ENCODE measurements at places on chromosomes 16 and 17.

- peak; percentile 84 for DNase-seq
Observed at GRCh38 chr17:56908001-56908542, 5.8 kb downstream of the TRIM25 start.

DNA sequence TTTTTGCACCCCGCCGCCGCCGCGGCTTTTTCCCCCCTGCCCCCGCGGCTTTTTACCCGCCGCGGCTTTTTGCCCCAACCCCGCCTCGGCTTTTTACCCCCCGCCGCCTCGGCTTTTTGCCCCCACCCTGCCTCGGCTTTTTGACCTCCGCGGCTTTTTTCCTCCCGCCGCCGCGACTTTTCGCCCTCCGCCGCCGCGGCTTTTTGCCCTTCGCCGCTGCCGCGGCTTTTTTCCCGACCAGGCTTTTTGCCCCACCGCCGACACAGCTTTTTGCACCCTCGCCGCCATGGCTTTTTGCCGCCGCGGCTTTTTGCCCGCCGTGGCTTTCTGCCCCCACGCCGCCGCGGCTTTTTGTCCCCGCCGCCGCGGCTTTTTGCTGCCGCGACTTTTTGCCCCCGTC lies 137.0 kb upstream of the TP53TG3D start:
- DNase-seq: peak; percentile 47

GRCh38 chr16:55154956-55155355 lies 169.0 kb upstream of the IRX6 start:
- no peak for DNase-seq

GRCh38 chr17:48551214-48551555 lies 6.3 kb upstream of the HOXB2 start:
- DNase-seq: no peak

GRCh38 chr16:57607676-57608461 lies 20.6 kb upstream of the ADGRG1 start:
- no peak for DNase-seq

- DNase-seq: no peak
Observed at GRCh38 chr16:4433914-4434787, 8.5 kb downstream of the DNAJA3 start.

GRCh38 chr17:8146381-8147140 lies 5.6 kb downstream of the PER1 start:
- no peak for DNase-seq

- no peak for DNase-seq
Observed at GRCh38 chr17:79977708-79978547, 57.7 kb downstream of the TBC1D16 start.

DNA sequence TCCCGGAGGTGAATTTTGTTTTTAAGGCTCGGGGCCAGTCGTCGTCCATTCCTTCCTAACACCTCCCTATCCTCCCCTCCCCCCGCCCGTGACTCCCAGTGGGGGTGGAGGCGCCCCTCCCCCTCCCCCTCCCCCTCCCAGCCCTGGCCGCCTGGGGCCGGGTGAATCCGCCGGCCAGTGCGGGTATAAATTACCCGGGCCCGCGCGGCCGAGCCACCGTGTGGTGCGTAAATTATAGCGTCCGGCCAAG lies 2.0 kb upstream of the GSE1 start:
- no peak for DNase-seq

DNA sequence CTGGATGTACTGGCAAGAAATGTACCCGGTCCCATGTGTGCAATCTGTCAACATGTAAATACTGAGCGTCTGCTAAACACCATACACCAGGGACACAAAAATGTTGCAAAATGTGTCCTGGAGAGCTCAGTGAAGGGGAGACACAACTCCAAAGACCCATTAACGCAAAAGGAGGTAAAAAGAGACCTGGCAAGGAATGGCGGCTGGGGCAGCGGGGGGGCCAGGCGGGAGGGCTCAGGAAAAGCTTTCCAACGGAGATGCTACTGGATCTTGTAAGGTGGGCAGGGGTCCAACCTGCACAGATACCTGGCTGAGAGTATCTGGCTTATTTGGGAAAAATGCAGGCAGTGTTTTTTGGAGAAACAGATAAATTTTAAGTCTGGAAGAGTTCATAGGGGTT lies 40.7 kb downstream of the ADCY9 start:
- DNase-seq: no peak

GRCh38 chr17:41510251-41511065 lies 5.0 kb upstream of the KRT13 start:
- no peak for DNase-seq

GRCh38 chr17:82365606-82366295 lies 5.8 kb upstream of the UTS2R start:
- DNase-seq: no peak

GRCh38 chr17:50834429-50835300 lies 721 bp upstream of the WFIKKN2 start:
- DNase-seq: no peak

DNA sequence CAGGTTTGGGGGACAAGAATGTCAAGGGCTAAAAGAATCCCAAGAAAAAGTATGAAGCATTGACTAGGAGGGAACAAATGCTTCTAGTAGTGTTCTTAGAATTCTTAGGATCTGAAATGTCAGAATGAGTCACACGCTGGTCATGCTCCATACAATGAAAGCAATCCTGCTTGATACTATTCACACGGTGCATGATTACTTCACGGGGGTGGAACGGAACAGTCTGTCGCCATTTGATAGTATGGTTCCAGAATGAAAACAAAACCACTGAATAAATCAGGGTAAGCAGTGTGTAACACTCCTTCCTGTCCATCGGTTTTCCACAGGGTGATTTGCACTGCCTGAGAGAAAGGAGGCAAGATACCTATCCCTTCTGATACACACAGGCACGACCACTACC lies 22.9 kb upstream of the YWHAE start:
- DNase-seq: no peak

DNA sequence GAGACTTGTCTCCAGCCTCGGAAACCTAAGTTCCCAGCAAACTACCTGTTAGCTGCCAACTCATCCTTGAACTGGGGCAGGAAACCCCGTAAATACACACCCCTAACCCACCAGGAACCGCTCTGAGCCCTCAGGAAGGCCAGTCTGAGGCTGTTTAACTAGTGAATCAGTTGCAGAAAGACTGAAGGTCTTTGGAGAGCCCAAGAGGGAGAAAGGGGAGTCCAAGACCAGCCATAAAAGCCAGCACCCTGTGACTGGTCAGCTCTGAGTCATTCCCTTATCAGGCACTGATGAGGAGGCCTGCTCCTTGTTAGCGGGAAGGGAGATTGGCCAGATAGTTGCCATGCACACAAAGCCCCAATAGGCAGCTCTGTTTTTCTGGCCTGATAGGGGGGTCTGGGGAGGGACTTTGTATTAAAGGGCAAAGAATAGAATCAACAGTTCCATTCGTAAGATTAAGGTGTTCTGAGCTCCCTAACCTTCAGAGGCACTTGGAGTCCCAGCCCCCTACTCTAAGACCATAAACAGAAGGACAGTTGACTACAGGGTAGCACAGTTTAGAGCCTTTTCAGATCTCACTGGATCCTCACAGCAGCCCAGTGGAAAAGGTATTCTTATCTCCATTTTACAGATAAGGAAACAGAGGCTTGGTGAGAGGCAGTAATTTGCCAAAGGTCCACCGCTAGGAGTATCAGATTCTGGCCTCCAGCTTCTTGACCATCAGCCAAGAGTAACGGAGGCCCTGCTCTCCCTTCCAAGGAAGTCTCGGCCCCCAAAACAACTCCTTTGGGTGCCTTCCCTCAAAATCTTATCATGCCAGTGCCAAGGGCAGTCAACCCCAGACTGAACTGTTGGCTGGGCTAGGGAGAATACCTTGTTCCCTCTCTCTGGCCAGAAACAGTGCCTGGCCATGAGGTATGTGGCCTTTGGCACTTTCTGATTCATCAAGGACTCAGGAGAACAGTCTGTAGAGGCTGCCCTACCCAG lies 2.2 kb upstream of the KRT19 start:
- DNase-seq: no peak

DNA sequence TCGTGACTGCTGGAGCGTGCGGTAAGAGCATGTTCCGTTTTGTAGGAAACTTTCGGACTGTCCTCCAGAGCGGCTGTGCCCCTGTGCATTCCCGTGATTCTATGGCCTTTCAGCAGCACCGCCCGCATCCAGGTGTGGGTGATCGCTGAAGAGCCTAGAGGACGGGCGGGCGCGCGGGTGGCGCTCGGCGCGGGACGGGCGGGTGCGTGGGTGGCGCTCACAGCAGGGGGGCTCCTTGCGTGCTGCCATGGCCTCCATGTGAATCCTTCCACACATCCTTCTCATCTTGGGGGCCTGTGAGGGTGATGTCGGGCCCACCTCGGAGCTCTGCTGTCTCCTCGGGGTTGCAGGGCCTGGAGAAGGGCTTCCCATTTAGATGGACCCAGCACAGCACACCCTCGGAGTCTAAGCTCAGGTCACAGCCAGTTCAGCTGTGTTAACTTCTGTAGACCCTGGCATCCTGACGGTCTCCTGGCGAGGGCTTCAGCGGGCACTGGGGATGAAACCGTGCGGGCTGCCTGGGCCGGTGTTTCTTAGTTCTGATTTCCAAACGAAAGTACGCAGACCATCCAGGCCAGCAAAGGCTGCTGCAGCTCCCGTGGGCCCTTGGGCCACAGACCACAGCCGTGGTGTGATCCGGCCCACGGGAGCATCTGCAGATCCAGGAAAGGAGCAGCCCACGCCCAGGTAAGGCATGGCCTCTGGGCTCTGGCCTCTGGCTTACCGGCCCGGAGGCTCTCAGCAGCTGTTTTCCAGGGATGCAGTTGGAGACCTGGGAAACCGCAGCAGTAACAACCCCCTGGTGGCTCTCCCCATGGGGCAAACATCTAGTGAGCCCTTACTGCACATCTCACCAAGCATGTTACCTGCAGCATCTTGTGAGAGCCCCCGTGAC lies 339.4 kb downstream of the FOXL1 start:
- DNase-seq: no peak

- DNase-seq: no peak
Observed at GRCh38 chr17:10025224-10025623, 120.2 kb upstream of the RCVRN start.

DNA sequence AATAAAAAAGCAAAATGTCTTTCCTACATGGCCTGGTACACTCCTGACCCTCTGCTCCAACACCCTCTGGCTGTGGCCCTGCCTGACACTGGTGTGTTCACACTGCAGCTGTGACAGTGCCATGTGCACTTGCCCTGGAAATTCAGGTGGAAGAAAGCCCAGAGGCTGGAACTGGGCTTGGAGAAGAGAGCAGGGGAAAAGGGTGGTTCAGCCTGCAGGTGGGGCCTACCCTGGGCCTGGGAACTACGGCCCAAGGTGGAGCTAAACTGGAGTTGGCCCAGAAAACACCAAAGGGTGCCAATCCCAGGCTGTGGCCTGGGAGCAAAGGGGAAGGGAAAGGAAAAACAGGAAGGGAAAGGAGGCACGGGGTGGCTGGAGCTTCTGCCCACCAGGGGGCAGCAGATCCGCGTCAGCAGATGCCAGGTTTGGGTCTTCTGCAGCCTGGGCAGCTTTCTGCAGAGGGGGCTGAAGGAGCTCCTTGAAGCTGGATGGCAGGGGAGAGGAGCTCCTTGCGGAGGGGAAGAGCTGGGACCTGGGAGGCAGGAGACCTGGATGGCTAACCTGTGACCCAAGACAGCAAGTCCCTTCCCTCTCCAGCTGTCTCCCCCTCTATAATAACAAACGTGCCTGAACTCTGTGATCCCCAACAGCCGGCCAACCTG lies 15.4 kb upstream of the CTCF start:
- DNase-seq: peak; percentile 93

- DNase-seq: no peak
Observed at GRCh38 chr17:10428781-10429180, 7.0 kb upstream of the MYH8 start.

- DNase-seq: no peak
Observed at GRCh38 chr16:71273384-71273783, 15.8 kb downstream of the CMTR2 start.

- no peak for DNase-seq
Observed at GRCh38 chr16:78993346-78993745, 607.2 kb downstream of the MAF start.

DNA sequence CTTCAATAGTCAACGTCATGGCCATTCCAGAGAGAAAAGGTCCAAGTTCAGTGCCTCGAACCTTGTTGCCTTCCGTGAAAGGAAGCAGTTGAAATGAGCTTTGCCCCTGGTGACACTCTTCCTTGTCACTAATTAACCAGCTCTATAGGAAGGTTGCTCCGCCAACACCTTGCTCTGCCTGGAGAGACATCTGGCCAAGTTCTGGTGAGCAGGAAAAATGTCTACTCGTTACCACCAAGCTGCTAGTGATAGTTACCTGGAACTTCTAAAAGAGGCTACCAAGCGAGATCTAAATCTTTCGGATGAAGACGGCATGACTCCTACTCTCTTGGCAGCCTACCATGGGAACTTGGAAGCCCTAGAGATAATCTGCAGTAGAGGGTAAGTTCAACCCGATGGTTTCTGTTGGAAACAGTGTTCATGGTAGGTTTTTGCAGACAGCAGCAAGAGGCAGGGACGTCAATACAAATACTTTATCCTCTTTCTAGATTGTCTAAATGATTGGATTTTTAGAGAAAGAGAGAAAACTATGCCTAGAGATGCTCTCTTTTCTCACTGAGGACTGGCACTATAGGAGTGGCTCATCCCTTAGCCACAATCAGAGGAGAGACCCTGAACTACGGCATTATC lies at the start of gene ANKS4B:
TSS of gene ANKS4B (plus strand) at position 179 of the 630 bp plus-strand sequence. CDS start at position 218, 39 bp downstream.
- DNase-seq: no peak

GRCh38 chr16:84074721-84075120 lies 32.1 kb upstream of the SLC38A8 start:
- no peak for DNase-seq

DNA sequence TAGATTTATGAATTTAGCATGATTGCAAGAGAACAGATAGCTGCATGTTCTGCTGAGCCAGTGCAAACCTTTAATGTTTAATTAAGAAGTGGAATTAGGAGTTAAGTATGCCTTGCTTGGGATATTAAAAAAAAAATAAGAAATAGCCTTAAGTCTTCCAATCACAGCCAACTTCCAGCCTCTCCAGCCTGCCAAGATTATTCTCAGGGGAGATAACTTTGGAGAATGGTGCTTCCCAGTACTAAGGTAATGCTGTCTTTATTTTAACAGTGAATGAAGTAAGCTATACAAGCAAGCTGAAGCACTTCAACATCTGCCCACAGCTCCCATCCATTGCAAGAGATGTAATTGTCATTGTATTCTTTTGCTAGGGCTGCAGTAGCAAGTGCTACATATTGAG lies 389.5 kb upstream of the ASIC2 start:
- no peak for DNase-seq

GRCh38 chr16:1781254-1781653 lies 1.1 kb downstream of the SPSB3 start:
- DNase-seq: no peak

DNA sequence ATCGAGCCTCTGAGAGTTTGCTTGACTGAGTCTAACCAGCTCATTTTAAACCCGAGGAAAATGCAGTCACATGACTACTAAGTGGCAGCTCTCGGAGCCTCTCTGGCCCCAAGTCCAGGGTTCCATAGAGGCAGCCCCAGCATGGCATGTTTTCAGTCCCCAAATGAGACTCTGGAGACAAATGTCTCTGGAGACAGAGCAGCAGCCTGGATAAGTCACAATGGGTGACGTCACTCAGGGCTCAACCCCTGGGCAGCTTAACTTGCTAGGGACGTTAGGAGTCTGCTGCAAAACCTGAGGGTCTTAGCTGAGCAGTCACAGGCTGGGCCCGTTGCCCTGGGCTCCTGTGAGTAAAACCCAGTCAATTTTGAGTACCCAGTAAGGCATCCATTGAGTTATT lies 6.9 kb upstream of the STH start:
- no peak for DNase-seq

- no peak for DNase-seq
Observed at GRCh38 chr16:29898804-29899515, 390 bp downstream of the SEZ6L2 start.
